ENCODE measurements at places on chromosomes 3 and 15.
A peak's percentile ranks its signal among the peaks of the same experiment; 100 is the strongest.

DNA sequence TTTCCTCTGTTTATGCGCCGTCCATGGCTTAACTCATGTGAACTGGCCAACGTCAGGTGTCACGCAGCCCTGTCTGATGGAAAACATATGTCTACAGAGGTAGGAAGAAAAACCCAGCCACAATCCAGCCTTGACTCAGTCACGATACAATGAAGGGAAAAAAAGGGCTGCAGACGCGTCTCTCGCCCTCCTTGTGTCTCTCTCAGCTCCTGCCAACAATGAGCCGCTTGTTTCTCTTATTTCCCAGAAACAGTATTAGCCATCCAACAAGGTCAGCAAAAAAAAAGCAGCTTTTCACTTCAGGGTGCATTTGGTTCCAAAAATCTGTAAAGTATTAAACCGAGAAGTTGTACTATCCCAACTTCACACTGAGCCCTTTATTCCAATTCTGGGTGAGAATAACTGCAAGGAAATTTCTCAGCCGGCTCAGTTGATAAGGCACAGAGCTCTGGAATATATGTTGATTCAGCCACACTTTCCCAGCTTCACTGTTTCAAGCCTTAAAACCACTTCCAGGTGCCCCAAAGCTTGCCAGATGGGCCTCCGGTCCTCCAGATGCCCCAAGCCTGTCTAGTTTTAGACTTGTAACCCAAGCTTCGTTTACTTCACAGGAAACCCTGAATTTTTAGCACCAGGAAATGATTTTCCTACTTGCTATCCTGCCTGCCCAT is 79.4 kb downstream of the TM4SF4 start:
- DNase-seq = peak; percentile 68

DNA sequence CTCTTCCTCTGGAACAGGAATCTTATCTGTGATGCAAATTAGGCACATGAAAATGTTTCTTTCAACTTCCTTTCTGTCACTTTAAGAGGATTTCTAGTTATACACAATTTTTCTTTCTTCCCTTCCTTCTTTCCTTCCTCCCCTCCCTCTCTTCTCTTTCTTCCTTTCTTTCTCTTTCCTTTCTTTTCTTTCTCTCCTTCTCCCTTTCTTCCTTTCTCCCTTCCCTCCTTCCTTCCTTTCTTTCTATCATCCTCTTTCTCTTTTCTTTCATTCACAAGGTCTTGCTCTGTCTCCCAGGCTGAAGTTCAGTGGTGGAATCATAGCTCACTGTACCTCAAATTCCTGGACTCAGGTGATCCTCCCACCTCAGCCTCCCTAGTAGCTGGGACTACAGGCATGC is 18.0 kb upstream of the C2CD4B start:
- no peak for DNase-seq

DNA sequence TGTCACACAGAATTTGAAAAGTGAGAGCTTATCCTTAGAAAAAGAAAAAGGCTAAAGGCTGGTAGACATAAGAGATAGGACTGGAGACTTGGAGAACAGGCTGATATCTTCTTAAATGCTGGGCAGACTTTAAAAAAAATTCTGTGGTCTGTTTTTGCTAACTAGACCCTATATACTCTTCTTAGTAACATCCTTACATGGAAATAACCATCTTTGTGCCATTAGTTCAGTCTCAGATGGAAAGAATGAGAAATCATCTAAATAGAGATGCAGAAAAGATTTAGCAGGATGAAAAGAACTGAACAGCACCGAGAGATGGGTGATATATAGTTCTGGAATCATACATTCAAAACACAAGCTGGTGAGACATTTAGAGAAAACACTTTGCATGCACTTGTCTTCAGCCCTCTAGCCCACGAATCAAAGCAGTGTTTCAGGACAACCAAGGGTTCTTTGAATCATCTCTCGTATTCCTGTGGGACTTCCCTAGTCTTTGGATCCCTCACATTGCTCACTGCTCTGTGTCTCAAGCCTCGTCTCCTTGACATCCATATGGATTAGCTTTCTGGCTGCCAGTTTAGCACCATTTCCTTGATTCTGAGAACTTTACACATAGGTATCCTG is 93.0 kb upstream of the LYSMD4 start:
- no peak for DNase-seq

DNA sequence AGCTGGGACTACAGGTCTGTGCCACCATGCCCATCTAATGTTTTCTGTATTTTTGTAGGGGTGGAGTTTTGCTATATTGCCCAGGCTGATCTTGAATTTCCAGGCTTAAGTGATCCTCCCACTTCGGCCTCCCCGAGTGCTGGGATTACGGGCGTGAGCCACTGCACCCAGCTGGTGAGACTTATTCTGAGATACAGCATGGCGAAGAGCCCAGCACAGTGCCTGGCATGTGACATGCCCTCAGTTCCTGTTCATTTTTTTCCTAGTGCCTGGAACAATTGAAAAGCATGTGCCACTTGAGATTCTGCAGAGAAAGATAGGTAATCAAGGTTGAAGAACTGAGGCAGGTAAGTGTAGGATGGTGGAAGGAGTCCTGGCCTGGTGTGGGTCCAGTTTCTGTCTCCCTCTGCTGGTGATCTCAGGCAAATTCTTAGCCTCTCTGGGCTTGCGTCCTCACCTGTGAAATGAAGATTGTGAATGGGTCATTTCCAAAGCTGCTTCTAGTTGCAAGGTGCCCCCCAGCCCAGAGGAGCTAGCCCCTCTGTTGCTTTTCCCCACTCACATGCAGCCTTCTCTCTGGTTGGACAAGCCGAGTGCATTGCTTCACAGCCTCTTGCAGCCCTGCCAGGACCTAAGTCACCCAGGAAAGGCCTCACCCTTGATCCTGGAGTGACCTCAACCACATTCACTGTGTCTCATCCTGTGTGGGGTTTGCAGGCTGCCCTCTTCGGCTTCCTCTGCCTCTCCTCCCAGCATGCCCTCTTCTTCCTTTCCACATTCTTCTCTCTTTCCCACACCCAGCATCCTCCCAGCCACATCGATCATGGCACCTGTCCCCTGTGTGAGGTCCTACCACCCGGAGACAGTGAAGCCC is 4.3 kb upstream of the RHCG start:
- DNase-seq = no peak

GRCh38 chr3:61032991-61033390 is 218.3 kb downstream of the FHIT start:
- DNase-seq = no peak

DNA sequence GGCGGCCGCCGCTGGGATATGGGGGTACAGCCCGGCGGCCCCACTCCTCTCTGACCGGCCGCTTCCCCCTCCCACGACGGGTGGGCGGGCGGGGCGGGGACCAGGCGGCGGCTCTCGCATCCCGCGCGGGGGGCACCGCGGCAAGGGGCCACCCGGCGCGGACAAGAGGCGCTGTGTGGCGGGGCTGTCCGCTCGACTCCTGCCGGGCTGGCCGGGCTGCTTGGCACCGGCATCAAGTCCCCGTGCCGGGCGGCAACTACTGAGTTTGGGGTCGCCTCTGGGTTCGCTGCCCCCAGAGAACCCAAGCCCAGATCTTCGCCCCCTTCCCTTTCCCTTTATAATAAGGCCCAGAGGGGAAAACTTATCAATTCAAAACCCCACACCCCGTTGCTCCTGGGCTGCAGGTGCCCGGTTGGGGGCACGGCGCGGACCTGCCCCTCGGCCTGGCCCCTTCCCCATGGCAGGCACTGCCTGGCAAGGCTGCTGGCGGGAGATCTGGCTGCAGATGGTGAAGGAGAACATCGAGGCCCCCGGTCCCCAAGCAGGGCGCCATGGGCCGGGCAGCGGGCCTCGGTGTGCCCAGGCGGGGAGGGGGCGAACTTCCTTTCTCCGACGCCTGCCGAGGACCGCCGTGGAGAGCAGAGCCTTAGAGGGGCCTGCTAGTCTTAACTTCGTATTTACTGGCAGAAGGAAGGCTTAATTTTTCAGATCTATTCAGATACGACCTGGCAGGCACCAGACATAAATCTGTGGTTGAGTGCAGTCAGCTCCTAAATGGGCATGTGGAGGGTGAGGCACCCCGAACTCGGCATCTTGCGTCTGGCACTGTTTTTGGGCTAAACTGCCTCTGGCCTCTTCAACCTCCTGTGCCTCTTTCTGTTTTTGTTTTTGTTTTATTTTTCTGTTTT is 911 bp downstream of the APBA2 start:
- no peak for DNase-seq

DNA sequence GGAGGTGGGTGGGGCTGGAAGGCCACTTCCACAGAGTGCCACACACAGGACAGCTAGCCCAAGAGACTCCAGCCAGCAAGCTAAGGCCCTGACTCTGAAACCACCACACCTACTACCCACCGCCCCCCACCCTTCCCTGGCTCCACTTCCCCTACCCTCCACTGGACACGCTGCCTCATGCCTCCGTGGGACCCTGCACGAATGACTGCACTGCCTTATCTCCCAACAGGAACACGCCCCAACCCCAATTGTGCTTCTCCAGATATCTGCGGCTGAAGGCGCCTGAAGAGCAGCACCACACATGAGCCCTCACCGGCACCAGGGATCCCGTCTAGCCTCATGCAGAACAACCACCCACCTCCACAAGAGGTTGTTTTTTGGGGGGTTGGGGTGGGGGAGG is 2.7 kb downstream of the LINGO1 start:
- DNase-seq = no peak

DNA sequence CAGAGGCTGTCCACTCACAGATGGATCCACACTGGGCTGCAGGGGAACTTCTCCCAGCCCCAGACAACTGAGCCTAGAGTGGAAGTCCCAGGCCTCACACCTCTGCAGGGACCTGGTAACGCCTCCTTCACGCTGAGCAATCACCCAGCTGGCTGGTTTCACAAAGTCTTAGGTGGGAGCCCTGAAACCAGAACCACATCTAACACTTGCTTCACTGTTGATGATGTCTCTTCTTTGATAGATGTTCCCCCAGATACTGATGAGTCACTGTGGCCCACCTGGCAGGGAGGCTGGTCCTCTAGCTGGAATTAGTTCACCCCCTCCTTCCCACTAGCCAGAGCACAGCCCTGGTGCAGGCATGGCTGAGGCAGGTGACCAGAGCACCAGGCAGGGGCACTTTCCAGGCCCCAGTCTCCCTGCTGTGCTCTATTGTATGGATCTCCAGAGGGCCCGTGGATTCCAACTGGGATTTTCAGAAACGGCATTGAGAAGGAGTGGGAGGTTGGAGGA is 33.5 kb downstream of the MYL3 start:
- DNase-seq = no peak

GRCh38 chr3:186638259-186638658 is 1.9 kb upstream of the FETUB start:
- DNase-seq = no peak
